GM04504 (cell line): ENCODE measurements at places on chromosomes 16 and 17.

GRCh38 chr16:80459966-80460365, 80.8 kb upstream of the DYNLRB2 start:
- no peak for DNase-seq

DNA sequence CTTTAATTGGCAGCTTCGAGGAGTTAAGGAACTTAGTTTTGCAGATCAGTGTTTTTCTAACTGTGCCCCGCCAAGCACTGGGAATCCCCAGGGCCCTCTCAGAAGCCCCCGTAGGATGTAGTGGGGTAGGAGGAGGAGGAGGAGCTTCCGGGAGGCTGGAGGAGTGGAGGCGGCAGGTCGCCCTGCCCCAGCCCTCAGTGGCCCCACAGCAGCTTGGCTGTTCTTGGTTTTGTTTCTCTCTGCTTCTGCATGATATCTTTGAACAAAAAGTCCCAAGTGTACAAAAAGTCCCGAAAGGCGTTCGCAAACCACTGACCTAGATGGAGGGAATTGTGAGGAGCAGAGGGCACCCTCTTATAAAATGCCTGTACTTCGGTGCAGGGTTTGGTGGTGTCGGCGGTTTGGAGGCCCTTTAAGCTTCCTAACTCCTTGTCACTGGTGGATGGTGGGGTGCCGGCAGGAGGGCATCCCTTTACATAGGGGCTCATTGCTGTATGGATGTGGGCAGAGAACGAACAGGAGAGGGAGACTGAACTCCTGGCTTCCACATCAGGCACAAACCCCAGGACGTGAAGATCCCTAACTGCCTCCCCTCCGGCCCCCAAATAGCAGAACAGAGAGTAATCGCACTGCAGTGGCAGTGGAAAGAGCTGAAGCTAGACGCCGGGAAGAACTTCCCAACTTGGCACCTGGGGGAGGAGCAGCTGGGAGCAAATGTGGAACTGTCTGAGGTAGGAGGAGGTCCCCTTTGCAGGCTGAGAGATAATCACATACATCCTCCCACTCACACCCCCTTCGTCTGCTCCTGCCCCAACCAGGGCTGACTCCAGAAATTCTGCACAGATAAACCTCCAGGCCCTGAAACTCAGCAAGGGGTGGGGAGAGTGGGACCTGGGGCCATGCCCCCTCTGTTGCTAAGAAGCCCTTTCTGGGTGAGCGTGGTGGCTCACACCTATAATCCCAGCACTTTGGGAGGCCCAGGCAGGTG, 20.1 kb downstream of the EPOP start:
- DNase-seq: no peak

- no peak for DNase-seq
Observed at GRCh38 chr16:56635441-56635967, 3.0 kb upstream of the MT1A start.

GRCh38 chr17:29138971-29139691, 41.1 kb downstream of the MYO18A start:
- no peak for DNase-seq

- DNase-seq: no peak
Observed at GRCh38 chr17:80824549-80825470, 166.8 kb upstream of the CHMP6 start.

DNA sequence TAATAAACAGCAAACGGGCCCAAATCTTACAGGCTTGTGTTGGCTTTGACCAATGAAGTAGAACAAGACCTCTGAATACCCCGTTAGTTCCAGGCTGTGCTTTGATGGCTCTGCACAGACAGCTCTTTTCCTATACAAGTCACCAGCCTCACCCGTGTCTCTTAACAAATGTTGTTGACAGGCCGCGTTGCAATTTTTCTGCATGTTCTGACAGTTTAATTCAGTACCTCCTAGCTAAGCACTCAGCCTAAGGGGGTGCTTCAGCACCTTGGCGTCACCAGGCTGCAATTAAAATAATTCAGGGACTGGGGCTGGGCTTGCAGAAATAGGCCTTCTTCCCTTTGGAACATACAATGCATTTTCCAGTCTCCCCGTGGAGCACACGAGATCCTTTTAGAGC, 500.1 kb downstream of the MAF start:
- no peak for DNase-seq

GRCh38 chr17:5672141-5672540, 87.8 kb upstream of the NLRP1 start:
- no peak for DNase-seq

DNA sequence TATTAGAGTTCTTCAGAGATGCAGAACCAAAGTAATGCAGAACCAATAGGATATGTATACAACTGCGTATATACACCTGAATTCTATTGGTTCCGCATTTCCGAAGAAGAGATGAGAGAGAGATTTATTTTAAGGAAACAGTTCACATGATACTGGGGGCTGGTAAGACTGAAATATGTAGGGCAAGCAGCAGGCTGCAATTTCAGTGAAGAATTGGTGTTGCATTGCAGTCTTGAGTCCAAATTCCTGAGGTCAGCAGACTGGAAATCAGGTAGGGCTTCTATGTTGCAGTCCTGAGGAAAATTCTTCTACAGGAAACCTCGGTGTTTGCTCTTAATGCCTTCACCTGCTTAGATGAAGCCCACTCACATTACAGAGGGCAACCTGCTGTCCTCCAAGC, 128.2 kb upstream of the MED13 start:
- no peak for DNase-seq

- no peak for DNase-seq
Observed at GRCh38 chr17:68422821-68423220, 34.5 kb downstream of the WIPI1 start.

DNA sequence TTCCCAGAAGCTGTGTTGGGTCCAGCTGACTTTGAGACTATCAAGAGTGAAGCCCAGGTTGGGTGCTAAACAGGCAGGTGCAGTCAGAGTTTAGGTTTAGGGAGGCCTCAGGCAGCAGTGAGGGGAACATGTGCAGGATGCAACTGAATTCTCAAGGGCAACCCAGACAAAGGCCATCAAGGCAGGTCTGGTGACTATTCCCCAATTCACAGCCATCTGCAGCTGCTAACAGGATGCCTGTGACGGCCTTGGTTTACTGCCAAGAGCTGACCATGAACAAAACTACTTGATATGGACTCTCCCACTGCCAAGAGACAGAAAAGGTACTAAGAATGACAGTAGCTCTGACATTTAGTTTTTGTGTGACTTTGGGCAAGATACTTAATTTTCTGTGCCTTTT, 45.2 kb upstream of the BCAR1 start:
- DNase-seq: no peak

- no peak for DNase-seq
Observed at GRCh38 chr16:1532771-1533170, 695 bp upstream of the TMEM204 start.

- no peak for DNase-seq
Observed at GRCh38 chr17:55664287-55664686, 58.4 kb downstream of the TMEM100 start.

- no peak for DNase-seq
Observed at GRCh38 chr17:57515662-57516211, 229.4 kb downstream of the CCDC182 start.

GRCh38 chr17:66548158-66548557, 245.7 kb downstream of the PRKCA start:
- DNase-seq: no peak

DNA sequence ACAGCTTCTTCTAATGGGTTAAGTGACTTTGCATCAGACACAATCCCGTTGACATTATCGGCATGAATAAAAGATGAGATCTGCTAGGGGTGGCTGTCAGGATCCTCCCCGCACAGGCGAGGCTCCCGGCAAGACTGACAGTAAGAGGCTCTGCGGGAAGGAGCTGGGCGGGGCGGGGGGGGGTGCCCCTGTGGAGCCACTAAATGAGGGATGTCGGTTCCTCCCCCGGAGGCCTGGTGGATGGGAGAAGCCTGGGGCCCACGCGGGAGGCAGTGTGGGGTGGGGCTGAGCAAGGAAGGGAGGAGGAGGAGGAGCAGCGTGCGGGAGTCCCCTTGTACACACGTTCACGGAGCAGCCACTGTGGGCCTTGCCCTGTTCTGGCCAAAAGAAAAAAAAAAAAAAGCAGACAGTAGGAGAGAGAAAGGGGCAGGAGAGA, 190.9 kb upstream of the GSE1 start:
- DNase-seq: no peak

DNA sequence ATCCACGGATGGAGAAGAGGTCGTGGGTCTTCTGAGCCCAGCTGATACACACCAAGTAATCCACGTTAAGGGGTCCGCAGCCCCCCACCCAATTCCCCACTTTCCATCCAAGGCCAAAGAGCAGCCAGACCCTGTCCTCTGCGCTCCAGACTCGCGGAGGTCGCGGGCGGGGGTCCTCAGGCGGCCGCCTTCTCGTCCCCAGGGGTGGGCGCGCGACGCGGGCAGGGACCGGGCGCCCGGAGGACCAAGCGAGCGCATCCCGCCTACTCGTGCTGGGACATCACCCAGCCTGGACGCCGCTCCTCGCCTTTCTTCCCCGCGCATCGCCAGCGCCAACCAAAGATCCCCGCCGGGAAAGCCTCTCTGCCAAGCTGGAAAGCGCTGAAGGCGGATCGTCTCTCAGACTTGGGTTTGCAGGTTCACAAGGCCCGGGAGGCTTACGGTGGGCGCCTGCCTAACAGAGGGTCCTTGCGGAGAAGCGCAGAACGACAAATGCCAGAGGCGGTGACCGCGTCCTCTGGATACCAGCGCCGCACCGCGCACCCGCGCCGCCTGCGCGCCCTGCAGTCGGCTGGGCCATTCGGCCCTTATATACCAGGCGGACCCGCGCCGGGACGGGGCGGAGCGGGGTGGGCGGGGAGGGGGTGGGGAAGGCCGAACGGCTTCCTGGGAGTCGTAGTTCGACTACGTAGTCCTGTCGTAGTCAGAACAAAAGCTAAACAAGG, 471.6 kb downstream of the SOX9 start:
- no peak for DNase-seq

DNA sequence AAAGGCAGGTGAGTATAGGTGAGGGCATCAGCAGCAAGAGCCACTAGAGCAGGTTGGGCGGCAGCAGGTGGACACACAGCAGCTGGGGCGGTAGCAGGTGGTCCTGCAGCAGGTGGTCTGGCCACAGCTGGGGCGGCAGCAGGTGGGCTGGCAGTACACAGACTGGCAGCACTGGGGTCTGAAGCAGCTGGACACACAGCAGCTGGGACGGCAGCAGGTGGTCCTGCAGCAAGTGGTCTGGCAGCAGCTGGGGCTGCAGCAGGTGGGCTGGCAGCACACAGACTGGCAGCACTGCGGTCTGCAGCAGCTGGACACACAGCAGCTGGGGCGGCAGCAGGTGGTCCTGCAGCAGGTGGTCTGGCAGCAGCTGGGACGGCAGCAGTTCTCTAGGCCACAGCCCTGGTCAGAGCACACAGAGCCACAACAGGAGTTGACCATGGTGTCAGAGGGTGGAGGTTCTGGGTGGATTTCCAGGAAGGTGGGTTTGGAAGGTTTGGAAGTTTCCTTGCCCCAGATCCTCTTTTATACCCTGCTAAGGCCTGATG, at the start of gene KRTAP4-2:
Gene KRTAP4-2, minus strand, starts transcription at position 495 of the 545 bp plus-strand sequence. Its CDS starts 57 bp downstream, at position 438.
- no peak for DNase-seq

GRCh38 chr16:76201385-76201784, 75.8 kb upstream of the CNTNAP4 start:
- DNase-seq: no peak

GRCh38 chr17:73091770-73092522, 542 bp downstream of the SLC39A11 start:
- DNase-seq: no peak
